PC-9 (cell line): ENCODE measurements at places on chromosomes 3 and 15. TPM values are rescaled to one million over a fixed set of nuclear protein-coding genes. Genes with fewer than 3 reads are reported as not detected.

The ARGFX gene
- not detected in 2 replicates for total RNA-seq

The MFGE8 gene
- total RNA-seq, result 54.5 and 64.3 TPM in 2 replicates

The PARP3 gene
- 24.4 and 33.8 TPM in 2 replicates for total RNA-seq

The CCDC54 gene
- total RNA-seq, result not detected in 2 replicates

The SLC9C1 gene
- not detected in 2 replicates for total RNA-seq

The SLC22A13 gene
- 0.40 and 0.44 TPM in 2 replicates for total RNA-seq

The HIGD2B gene
- total RNA-seq, result 0.35 TPM in 1 of 2 replicates, not detected in the other

The VILL gene
- total RNA-seq, result 14.1 and 14.7 TPM in 2 replicates

The OR5K4 gene
- total RNA-seq, result not detected in 2 replicates

The CLDN16 gene
- 0.20 and 0.46 TPM in 2 replicates for total RNA-seq

The BFSP2 gene
- not detected in 2 replicates for total RNA-seq

The ARPIN gene
- 28.6 and 30.4 TPM in 2 replicates for total RNA-seq

The PLA2G4E gene
- not detected in 2 replicates for total RNA-seq

The CIDEC gene
- total RNA-seq, result 0.37 TPM in 1 of 2 replicates, not detected in the other

The TMCO5A gene
- total RNA-seq, result 0.35 TPM in 1 of 2 replicates, not detected in the other

The NPAP1 gene
- total RNA-seq, result not detected in 2 replicates

The INTS14 gene
- total RNA-seq, result 46.6 and 53.7 TPM in 2 replicates

The PDZRN3 gene
- not detected in 2 replicates for total RNA-seq

The CNTN4 gene
- not detected in 2 replicates for total RNA-seq

The TM4SF4 gene
- total RNA-seq, result not detected in 2 replicates

The ABI3BP gene
- total RNA-seq, result 3.4 and 4.2 TPM in 2 replicates

The IL5RA gene
- not detected in 2 replicates for total RNA-seq

The AHSG gene
- total RNA-seq, result not detected in 2 replicates

The SUCNR1 gene
- total RNA-seq, result not detected in 2 replicates
